Dermis blood vessel endothelial cell (primary cell): ENCODE measurements at places on chromosomes 3 and 15.

GRCh38 chr15:91214675-91215590, 114.9 kb downstream of the SV2B start:
- peak; percentile 28 for DNase-seq

DNA sequence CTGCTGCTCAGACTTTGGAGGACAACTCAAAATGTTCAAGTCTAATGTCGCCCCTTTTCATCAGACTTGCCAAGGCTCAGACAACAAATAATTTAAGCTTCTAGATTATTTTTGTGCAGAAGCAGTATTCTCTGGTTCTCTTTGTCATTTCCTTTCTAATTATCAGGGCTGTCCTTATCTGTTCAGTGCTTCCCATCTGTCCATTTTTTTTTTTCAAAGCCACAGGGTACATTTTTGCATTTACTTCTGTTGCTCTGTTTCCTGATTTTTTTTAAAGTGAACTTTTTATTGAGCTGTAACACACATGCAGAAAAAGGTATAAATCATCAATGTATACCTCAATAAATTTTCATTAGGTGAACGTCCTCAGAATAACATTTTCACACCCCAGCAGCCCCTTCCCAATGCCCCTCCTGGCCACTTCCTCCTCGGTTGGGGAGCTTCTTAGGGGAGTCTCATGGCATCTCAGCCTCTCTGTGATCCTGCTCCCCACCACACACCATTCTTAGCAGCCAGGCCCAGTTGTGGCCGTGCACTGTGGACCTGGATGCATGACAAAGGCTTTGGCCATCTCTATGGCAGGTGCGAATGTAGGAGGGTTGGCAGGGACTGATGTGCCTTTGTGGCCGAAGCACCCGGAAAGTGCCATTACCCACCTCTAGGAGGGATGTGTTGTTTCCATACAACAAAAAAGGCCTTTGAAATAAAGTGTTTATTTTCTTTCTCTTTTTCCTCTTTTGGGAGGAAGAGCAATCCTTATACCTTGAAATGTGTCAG, 303.5 kb upstream of the LRRFIP2 start:
- DNase-seq, result no peak

GRCh38 chr3:12379640-12380429, 91.0 kb downstream of the PPARG start:
- DNase-seq, result no peak

DNA sequence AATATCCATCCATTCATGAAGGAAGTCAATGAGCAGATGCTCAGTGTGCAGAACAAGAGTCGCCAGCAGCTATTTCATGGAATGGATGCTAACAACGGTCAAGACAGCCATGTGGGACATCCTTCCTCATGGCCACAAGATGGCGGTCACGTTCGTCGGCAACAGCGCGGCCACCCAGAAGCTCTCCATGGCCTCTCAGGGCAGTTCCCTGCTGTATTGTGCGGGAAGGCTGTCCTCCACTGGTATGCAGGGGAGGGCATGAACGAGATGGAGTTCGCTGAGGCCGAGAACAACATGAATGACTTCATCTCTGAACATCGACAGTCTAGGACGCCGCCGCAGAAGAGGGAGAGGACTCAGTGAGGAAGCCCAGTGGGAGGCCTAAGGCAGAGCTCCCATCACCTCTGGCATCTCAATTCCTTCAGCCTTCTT, 208.3 kb downstream of the TJP1 start:
- DNase-seq, result no peak
